ENCODE measurements at places on chromosomes 5 and 9.

- peak; percentile 36 for DNase-seq
Observed at GRCh38 chr5:140118302-140118936, 4.5 kb downstream of the PURA start.

- DNase-seq: peak; percentile 64
Observed at GRCh38 chr9:72579880-72580550, 58.6 kb downstream of the TMC1 start.

DNA sequence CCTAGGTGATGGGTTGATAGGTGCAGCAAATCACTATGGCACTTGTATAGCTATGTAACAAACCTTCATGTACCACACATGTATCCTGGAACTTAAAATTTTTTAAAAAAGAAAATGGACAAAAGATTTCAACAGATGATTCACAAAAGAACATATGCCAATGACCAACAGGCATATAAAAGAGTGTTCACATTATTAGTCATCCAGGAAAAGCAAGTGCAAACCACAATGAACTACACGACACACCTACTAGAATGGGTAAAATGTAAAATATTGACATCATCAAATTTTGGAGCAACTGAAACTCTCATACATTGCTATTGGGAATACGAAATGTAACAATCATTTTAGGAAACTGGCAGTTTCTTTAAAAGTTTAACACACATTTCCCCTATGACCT, 109.9 kb downstream of the YIPF5 start:
- DNase-seq: peak; percentile 70

DNA sequence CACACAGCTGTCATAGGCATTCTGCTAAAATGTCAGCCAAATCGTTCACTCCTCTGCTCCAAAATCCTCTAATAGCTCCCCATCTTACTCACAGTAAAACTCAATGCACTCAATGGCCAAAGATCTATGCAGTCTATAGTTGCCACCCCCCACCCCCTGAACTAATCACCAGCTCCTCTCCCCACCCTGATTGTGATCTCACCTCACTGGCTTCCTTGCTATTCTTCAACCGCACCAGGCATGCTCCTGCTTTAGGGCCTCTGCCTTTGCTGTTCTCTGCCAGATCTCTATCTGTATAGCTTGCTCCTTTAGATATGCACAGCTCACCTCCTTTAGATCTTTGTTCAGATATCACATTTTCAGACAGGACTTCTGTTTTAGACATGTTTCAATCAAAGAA, 33.2 kb upstream of the SNX2 start:
- no peak for DNase-seq

- no peak for DNase-seq
Observed at GRCh38 chr5:53180991-53181390, 71.4 kb upstream of the MOCS2 start.

DNA sequence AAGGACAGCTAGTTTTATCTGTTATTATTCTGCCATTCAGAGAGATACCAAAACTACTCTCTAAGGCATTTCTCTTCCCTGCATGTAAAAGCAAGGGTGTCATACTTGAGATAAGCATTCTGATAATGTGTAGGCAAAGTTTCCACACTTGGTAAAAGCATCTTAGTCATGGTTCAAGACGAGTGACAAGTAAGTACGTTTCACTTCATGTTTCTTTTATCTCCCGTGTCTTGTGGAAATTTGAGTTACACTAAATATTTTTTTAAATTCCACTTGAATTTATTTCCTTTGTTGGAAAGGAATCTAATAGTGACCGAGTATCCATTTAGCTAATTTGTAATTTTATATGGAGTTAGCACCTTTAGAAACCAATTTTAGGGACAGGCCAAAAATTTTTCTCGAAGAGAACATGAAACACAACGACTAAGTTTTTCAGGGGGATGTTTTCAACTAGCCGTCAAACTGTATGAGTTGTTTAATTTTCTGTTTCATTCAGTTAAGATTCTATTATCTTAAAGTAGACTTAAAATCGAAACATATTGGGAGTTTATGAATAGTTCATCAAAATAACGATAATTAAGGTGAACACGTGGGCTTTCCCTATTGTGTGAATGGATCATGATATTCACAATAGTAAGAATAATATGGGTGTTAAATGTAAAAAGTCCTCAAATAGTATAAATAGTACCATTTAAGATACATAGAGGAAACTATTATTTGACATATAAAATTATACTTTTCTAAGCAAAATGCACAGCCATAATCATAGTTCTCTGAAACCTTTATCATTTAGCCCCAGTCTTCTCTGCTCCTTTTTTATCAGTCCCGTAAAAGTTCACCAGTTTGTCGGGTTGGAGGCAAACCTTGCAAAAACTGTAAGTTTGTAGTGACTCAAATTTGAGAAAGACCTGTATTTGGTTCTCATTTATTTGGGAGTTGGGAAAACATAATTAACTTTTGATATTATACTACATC, 1.6 kb downstream of the RFESD start:
- no peak for DNase-seq

DNA sequence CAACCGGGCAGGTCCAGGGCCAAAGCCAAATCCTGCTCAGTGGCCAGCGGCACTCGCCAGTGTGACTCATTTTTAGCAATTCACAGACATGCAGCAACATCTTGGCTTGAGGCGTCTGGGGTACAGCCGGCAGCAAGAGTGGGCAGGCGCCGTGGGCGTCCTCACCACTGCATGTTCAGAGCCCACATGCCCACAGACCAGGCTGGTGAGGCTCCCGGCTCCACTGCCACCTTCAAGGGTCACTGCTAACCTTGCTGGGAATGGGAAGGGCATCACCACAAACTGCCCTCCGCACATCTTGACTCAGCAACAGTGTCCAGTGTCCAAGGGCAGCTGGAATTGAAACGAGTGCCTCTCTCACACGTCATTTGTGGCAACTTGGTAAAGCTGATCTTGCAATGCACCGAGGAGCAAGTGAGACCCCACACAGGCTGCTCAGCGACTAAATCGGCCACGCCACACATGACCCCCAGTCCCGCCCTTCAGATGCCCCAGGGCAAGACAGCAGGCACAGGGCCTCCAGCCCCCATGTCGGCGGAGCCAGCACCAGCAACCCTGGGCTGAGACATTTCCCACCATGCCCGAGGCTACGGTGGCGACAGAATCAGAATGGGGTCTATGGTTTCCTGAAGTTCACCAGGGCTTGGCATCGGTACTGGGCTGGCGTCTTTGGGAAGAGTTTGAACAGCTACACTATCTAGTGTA, 140.3 kb downstream of the ROR2 start:
- DNase-seq: peak; percentile 72

DNA sequence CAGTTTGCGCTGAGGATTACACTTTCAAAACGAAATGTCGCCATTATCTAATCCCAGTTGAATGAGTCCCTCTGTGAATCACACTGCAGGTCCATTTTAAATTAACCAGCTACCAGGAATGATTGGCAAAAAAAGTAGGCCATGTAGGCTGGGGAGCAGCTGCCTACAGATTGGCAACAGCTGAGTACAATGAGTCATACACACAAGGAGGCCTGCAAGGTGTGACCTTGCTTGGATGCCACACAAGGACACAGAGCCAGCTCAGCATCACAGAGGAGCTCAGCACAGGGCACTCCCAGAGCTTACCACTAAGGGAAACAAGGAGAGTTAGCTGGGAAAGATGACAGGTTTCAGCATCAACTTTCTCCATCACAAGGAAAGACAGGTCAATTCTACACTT, 12.9 kb downstream of the HAVCR1 start:
- DNase-seq: peak; percentile 35

GRCh38 chr5:140109759-140110645, 3.9 kb upstream of the PURA start:
- no peak for DNase-seq

DNA sequence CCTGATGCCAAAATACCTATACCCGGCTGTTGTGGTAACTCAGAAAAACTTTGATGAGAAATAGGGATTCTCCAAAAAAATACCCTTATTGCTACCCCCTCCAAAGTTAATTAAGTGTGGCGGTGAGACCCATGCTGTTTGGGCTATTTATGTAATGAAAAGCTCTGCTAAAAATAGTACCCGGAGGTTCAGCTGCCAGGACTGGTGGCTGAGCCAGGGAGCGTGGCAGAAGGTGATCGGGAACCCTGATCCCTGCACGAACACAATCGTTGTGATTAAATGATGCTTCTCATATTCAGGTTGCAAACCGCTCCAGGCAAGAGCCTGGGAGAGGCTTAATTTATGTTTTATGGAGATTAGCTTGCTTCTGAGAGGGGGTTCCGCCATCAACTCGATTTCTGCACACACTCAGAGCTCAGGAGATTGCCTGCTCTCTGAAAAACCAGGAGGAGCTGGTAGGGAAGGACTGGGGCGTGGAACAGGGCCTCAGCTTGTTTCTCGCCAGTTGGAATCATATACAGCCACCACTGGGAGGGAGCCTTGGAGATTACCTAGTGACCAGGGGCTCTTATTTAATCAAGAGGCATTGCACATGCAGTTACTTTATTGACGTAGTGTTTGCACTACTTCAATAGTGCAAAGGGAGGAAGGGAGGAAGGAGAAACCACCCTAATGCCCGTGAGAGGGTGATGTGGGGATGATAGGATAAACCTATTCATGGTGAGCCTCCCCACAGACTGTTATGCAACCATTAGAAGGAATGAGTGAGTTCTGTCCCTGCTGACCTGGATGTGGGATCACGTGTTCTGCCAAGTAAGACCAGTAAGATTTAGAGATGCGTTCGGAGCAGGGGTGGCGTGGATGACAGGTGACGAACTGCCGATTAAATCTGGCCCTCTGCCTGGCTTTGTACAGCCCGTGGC, 23.4 kb downstream of the HRH2 start:
- DNase-seq: no peak

DNA sequence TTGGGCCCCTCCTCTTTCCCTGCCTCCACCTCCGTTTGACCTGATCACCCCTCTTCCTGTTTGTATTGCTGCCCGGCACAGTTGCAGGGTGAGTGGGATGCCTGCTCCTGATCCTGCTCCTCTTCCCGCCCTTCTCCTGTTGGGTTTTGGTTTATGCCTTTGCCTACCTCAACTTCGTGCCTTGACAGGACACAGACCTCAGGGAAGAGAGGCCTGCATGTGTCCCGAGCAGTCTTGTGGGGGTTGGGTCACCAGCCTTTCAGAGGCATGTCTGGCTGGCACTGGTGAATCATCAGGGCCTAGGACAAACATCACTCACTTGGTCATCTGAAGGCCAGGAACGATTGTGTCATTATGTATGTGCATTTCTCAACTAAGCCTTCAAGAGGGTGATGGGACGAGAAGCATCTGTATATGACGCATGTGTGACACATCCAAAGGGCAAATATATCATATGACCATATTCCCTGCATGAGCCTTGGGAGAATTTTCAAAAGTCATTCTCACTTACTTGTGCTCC, 56.9 kb downstream of the NPR3 start:
- peak; percentile 99 for DNase-seq

- DNase-seq: no peak
Observed at GRCh38 chr9:3793971-3794383, 268.2 kb upstream of the RFX3 start.

GRCh38 chr9:36893911-36894310, 140.2 kb downstream of the PAX5 start:
- no peak for DNase-seq

- DNase-seq: peak; percentile 87
Observed at GRCh38 chr5:124742983-124743601, 3.3 kb downstream of the ZNF608 start.

DNA sequence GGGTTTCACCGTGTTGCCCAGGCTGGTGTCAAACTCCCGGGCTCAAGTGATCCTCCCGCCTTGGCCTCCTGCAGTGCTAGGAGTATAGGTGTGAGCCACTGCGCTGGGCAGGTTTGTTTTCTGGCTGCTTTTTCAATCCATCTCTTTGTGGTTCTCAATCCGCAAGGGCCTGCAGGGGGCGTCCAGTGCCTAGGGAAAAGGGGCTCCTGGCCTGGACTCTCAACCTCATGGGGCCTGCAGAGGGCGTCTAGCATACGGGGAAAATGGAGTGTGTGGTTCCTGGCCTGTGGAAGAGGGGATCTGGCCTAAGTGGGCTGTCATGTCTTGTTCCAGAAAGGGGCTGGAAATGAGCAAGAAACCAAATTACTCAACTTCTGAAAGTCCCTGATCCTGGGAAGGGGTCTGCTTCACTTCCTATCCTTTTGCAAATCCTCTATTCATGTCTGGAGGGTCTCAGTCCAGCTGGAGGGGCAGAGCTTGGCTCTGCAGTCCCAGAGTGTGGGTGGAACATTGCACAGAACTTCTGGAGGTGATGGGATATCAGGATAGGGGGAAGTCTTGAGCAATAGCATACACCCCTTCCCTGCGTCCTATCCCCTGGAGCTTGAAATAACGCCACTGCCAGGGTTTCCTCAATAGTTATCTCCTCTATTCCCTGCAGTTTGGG, 12.7 kb upstream of the CCL27 start:
- DNase-seq: peak; percentile 79

DNA sequence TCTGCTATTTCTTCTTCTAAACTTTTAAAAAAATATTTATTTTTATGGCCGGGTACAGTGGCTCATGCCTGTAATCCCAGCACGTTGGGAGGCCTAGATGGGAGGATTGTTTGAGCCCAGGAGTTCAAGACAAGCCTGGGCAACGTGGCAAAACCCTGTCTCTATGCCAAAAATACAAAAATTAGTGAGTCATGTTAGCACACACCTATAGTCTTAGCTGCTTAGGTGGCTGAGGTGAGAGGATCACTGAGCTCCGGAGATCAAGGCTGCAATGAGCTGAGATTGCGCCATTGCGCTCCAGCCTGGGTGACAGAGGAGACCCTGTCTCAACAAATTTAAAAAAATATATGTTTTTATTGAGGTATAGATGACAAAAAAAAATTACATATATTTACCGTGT, 5.6 kb downstream of the AP3S1 start:
- DNase-seq: no peak

- peak; percentile 2 for DNase-seq
Observed at GRCh38 chr5:6675784-6676491, 37.3 kb upstream of the TENT4A start.

GRCh38 chr5:124317451-124317850, 429.0 kb downstream of the ZNF608 start:
- no peak for DNase-seq

DNA sequence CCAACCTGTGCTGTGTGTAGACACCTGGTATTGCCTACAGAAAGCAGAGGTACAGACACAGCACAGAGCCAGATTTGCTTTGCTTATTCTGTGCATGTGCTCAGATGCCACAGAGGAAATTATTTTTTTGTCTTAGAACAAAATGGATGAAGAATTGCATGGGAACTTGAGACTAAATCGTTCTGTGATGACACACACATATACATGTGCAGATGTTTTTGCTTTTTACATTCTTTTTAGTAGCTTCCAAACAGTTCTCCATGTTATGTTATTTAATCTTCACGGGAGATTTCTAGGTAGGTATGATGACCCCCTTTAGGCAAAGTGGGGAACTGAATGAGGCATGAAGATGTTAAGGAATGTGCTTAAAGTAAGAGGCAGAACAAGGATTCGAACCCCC, 221.5 kb upstream of the PANK3 start:
- DNase-seq: no peak

- no peak for DNase-seq
Observed at GRCh38 chr5:16668631-16669030, 51.8 kb upstream of the RETREG1 start.

- DNase-seq: no peak
Observed at GRCh38 chr9:82912645-82913044, 150.3 kb downstream of the RASEF start.

DNA sequence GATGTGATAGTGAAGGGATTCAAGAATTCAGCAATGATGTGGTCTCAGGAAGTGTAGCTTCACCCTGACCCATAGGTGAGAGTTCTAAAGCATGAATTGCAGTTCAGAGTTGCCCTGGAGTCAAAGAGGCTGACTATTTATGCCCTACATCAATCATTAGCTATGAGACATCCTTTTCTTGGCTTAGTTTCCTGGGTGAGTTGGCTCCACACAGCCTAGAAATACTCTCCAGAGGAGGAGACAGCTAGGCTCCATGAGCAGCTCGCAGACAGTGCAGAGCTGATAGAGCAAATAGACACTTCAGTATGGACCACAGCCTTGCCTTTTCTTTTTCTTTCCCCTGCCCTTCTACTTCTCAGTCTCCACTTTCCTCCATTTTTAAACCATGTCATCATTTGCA, 1651.8 kb downstream of the MAT2B start:
- DNase-seq: no peak

Data from fibroblast of mammary gland (primary cell).